ENCODE measurements at places on chromosomes 1 and 21.
A peak's percentile ranks its signal among the peaks of the same experiment; 100 is the strongest.

GRCh38 chr1:25735956-25736529, 64.0 kb upstream of the SELENON start:
- DNase-seq: no peak

DNA sequence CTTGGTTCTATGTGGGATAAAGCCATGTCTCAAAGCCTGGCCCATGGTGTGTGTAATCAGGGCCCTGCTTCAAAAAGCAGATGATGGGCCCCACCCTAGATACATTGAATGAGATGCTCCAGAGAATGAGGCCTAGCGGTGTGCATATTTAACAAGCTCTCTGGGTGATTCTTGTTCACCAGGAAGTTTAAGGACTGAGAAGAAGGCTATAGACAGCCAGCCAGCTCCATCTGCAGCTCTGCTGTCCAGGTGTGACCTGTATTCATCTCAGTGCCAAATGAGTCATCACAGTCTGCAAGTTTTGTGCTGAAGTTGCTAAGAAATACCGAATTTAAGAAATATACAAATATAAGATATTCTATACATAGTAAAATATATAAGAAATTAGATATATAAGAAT, 182.0 kb upstream of the RUNX1 start:
- no peak for DNase-seq

- no peak for DNase-seq
Observed at GRCh38 chr21:15566703-15567102, 163.1 kb upstream of the USP25 start.

GRCh38 chr1:33219886-33220661, 36.2 kb upstream of the ZNF362 start:
- no peak for DNase-seq

DNA sequence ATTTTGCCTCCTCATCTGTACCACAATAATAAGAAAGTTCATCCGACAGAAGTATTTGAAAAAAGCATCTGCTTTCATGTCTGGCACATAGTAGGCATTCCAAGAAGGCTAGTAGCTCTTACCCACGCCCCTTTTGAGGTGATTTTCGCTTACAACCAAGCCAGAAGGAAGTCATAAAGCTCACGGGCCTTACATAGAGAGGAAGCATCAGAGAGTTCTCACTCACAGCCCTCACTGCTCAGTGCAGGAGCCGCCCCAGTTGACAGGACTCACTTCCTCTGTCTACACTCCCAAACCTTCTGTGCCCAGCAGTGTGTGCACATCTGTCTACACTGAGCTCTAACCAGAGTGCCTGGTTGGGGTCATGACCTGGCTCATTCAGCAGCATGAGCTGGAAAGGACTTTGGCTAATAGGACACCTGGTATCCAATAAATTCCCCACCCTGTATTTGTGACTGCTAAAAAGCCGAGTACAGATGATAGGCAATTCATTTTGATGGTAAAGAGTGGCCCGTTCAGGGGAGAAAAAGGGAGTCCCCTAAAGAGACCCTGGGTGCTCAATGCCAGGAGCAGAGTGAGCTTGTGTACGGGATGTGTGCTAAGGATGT, 36.8 kb upstream of the DUSP10 start:
- DNase-seq: peak; percentile 75

DNA sequence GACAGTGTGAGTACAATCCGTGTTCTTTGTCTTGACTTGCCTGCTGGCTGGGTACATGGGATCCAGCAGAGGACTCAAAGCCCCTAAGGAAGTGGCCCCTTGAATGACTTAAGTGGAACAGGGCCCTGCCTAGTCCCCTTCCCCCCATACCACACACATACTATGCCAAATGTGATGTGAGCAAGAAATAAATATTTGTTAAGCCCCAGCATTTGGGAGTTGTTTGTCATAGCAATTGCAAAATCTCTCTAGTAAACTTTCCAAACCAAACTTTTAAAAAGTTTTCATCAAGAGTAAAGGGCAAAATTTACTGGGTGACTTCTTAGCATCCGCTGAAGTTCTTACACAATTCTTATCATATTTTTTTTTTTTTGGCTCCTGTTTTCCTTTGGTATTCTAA, 32.5 kb upstream of the CACHD1 start:
- no peak for DNase-seq

All from CD4-positive, alpha-beta T cell treated with Interleukin-15 for 1 hour (primary cell).